ENCODE measurements at places on chromosomes 16 and 17.

- DNase-seq, result no peak
Observed at GRCh38 chr17:77609553-77610517, 348.7 kb upstream of the TNRC6C start.

- DNase-seq, result no peak
Observed at GRCh38 chr17:70498631-70499030, 329.3 kb downstream of the KCNJ2 start.

DNA sequence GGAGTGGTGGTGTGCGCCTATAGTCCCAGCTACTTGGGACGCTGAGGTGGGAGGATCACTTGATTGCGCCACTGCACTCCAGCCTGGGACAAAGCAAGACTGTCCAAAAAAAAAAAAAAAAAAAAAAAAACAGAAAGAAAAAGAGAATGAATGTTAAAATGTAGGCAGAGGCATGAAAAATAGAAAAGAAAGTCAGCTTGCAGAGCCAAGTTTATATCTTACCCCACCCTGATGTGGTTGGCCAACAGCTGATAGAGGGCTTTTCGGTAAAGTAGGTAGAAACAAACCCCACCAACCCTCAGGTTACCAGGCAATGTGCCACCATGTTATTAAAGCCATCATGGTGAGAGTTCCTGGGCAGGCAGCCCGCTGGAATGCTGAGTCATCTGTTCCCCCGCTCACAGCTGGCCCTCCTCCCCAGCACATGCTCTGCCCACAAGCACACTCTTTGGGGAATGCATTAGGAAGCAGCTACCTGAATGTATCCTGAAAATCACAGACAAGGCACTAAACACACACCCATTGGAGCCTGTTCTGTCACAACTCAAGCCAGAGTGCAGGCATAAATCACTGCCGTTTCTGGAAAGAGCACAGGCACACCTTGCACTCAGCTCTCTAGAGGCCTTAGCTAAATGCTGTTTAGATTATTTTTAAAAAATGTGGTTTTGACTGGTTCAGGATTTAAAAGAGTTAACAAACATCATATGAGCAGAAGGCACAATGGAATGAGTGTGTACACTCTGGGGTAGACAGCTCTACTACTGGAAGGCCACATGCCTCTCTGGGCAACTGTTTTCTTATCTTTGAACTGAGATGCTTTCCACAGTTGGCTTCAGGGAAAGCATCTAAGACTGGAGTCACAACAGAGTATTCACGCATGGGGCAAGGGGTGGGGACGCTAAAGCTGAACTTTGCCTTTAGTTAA lies 128.5 kb downstream of the PARN start:
- peak; percentile 72 for DNase-seq

GRCh38 chr17:4019275-4019674 lies 55.0 kb upstream of the ATP2A3 start:
- no peak for DNase-seq

- peak; percentile 72 for DNase-seq
Observed at GRCh38 chr17:74744714-74745547, 3.5 kb upstream of the NHERF1 start.

- DNase-seq, result no peak
Observed at GRCh38 chr16:68187505-68187904, 48.4 kb downstream of the ESRP2 start.

GRCh38 chr16:16149710-16150116 lies 73.6 kb downstream of the ABCC6 start:
- DNase-seq, result no peak

GRCh38 chr17:36074365-36074764 lies 10.3 kb downstream of the CCL18 start:
- no peak for DNase-seq

DNA sequence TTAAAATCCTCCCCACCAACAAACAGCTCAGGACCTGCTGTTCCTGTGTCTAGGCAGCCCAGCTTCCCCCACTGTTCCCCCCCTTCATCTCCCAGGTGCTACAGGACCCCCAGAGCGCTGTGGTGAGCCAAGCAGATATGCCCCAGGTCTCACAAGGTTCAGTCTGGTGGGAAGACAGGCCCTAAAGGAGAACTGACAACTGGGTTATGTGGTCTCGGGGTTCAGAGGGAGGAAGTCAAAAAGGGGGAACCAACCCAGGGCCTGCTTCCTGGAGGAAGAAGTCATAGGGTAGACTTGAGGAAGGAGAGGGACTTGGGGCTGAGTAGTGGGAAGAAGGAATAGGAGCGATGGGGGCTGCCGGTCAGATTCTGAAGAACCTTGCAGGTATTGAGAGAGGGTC lies 2.6 kb downstream of the RIPOR1 start:
- DNase-seq, result no peak

DNA sequence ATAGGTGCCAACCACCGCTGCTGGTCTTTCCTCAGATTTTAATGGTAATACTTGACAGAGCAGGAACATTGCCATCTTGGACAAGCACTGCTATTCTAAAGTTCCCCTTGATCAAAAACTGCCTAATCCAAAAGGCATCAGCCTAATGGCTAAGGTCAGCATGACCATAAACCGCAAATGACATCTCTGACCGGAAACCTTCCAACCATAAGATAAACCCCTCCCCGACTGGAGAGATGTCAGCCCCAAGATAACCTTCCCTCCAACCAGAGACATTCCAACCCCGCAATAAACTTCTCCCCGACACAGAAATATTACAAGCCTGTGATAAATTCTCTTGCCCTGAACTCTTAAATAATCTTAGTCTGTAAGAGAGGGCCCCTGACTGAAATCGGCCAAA lies 7.4 kb upstream of the DHX40 start:
- DNase-seq, result no peak

- no peak for DNase-seq
Observed at GRCh38 chr16:54505549-54506213, 219.1 kb upstream of the IRX3 start.

DNA sequence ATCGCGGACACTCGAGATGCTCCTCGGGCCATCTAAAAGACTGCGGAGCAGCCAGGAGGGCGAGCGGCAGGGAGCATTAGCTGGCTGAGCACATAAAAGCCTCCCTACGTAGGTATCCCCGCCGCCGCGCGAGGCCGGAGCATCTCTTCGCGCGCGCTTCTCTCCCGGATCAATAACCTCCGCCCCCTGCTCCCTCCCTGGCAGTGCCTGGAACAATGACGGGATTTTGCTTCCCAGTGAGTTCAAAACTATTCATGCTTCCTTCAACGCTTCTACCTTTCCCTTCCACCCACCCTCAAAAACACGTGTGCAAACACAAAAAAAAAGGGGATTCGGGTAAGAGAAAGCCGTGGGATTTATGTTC lies 984 bp downstream of the CENPV start:
- peak; percentile 56 for DNase-seq

DNA sequence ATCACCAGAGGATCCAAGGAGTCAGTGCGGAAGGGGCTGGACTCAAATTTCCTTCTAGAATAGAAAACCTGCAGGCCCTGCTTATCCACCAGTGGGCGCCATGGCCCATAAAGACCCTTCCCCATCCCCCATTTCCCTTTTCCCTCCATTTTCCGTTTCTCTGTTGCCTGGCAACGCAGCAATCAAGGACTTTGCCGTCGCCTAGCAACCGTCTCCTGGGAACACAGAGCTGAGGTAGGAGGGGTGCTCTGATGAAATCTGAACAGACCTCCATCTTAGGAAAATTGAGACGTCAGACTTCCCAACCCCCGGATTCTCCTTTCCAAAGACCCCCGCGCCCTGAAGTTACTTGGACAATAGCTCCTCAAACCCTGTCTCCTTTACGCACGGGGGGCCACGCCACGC lies 5.7 kb downstream of the DLG4 start:
- peak; percentile 98 for DNase-seq

DNA sequence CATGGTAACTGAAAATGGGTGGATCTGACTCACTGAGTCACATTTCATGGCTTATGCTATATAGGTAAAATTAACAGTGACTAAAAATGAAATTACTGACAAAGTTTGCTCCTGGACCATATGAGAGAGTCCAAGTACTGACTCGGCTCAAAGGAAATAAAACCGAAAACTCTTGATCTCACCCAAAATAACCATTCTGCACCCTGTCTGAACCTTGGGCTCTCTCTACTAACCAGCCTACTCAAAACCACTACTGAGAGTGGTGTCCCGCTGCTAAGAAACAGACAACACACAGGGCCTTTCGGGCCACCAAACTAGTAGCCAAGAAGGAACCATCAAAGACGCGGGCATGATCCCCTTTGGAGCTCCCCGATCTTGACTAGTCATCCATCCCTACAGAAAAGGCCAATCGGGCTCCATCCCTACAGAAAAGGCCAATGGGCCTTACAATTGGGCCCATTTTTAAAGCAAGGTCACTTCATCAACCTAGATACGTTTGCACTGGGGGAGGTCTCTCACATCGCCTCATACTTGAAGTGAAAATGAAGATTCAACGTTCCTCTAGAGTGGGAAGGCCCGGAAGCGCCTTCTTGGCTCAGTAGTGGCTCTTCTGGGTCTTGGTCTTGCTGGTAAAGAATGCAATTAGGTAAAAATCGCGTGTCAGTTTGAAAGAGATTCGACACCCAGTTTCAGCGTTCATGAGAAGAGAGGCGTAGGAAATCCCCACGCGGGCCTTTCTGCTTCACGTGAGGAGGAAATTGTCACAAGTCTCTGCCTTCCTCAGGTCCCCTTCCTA lies 720 bp upstream of the ZPBP2 start:
- no peak for DNase-seq

GRCh38 chr17:42819939-42820535 lies 4.0 kb downstream of the BECN1 start:
- peak; percentile 68 for DNase-seq

- no peak for DNase-seq
Observed at GRCh38 chr16:77588389-77588788, 133.9 kb upstream of the NUDT7 start.

GRCh38 chr16:28087675-28088300 lies 24.3 kb upstream of the GSG1L start:
- no peak for DNase-seq

- DNase-seq, result no peak
Observed at GRCh38 chr17:49229805-49230600, 584 bp downstream of the PHOSPHO1 start.

- DNase-seq, result peak; percentile 5
Observed at GRCh38 chr16:83878838-83879237, 20.1 kb upstream of the MLYCD start.

- DNase-seq, result no peak
Observed at GRCh38 chr16:1054660-1055556, 17.6 kb upstream of the SSTR5 start.

GRCh38 chr16:11140098-11140375 lies 116.0 kb downstream of the SOCS1 start:
- DNase-seq, result no peak

DNA sequence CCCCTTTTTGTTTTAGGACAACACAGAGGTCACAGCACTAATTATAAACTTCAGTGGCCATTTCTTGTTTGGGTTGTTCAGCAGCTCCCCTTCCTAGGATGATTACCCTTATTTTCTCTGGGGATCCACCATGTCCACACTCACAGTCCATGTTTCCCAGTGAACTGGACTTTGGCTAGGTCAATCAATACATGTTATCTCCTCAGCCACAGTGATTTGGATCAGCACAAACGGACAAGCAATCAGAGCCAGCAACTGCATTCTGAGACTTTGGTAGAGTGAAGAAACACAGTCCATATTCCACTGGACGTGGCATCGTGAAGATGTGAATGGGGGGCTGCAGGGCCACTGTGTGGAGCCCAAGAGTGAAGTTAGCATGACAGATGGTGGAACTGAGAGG lies 4.6 kb downstream of the TMEM220 start:
- no peak for DNase-seq

- DNase-seq, result peak; percentile 10
Observed at GRCh38 chr16:89442990-89443726, 47.2 kb downstream of the ANKRD11 start.

DNA sequence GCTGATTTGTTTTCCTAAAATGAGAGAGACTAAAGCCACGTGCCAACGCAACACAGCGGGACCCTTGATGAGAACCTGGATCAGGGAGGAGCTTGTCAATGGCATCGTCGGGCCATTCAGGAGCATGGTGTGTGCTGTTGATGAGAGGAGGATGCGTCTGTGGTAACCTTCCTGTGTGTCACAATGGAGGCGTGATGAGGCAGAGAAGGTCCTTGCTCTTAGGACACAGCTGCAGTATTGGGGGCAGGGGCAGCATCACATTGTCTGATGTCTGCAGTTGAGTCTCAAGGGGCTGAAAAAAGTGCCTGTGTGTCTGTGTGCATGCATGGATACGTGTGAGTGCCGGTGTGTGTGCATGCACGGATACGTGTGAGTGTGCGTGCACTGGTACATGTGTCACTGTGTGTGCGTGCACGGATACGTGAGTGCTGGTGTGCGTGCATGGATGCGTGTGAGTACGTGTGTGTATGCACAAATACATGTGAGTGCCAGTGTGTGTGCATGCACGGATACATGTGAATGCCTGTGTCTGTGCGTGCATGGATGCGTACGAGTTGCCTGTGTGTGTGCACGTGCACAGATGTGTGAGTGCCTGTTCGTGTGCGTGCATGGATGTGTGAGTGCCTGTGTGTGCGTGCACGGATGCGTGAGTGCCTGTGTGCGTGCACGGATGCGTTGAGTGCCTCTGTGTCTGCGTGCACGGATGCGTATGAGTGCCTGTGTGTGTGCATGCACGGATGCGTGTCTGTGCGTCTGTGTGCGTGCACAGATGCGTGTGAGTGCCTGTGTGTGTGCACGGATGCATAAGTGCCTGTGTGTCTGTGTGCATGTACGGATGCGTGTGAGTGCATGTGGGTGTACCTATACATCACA lies 39.3 kb downstream of the BAIAP2 start:
- DNase-seq, result no peak

GRCh38 chr17:73262676-73263642 lies 1.3 kb upstream of the CPSF4L start:
- DNase-seq, result no peak

GRCh38 chr16:51133183-51133582 lies 17.9 kb downstream of the SALL1 start:
- no peak for DNase-seq

DNA sequence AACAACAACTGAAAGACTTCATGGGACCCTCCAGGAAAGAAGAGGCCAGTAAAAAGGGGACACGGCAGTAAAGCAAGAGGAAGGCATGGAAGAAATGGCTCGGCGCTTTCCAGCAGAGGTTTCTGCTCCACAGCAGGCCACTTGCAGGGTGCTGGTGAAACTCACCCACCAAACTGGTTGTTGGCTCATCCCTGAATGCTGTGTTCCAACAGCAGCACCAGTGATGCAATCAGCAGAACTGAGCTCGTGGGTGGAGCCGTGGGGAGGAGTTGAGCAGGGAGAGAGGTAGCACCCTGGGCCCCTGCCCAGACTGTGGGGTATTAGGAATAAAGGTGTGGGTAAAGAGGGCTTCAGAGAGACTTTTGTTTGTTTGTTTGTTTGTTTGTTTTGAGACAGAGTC lies 62.8 kb upstream of the ADCY9 start:
- no peak for DNase-seq

- DNase-seq, result no peak
Observed at GRCh38 chr17:61208301-61209105, 191.1 kb upstream of the TBX2 start.

GRCh38 chr16:74480150-74481029 lies 59.1 kb upstream of the CLEC18B start:
- DNase-seq, result no peak
